Epithelial cell of proximal tubule (primary cell): ENCODE measurements at places on chromosomes 2 and 18. TPM values are rescaled to one million over a fixed set of nuclear protein-coding genes. Genes with fewer than 3 reads are reported as not detected.

- DNase-seq, result peak; percentile 84
Measured at GRCh38 chr18:42048158-42048557, 93.1 kb downstream of the PIK3C3 start.

- no peak for DNase-seq
Measured at GRCh38 chr18:37568671-37569070, 3.1 kb upstream of the CELF4 start.

GRCh38 chr18:13684546-13684945 lies 41.8 kb downstream of the FAM210A start:
- no peak for DNase-seq

DNA sequence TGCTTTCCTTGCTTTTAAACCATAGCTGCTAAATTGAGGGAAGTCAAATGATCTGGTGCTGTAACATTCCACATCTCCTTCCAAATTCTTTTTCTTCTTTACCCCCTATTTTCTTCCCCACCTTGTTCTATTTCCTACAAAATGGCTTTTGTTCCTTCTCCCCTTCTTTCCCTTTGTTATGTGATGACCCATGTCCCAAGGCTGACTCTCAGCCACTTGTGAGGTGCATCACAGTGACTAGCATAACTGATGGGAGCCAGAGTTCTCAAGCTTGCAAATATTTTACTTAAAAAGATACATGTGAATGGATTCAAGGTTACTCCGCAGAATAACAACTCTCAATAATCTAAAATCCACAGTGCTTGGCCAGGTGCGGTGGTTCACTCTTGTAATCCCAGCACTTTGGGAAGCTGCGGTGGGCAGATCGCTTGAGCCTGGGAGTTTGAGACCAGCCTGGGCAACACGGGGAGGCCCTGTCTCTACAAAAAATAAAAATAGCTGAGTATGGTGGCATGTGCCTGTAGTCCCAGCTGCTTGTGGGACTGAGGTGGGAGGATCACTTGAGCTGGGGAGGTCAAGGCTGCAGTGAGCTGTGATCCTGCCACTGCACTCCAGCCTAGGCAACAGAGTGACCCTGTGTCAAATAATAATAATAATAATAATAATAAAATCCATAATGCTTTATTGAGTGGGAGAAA lies 100.1 kb upstream of the CERS6 start:
- DNase-seq, result no peak

DNA sequence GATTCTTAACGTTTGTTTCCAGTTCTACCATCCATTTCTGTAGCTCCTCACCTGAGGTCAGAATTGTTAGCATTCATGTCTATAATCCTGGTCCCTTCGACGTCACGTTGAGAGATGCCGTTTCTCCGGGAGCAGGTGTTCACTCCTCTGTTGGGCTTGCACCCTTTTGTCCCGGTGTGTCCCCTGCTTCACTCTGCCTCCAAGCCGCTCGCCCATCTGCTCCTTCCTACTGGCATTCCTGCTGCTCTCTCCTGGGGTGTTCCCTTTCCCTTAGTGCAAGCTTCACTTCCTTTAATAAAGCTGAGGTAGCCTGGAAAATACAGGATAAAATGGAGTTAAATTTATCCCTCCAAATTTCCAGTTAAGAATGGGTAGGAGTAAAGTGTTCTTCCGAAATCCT lies 61.9 kb upstream of the CABYR start:
- no peak for DNase-seq

GRCh38 chr2:26687328-26687727 lies 5.2 kb upstream of the KCNK3 start:
- DNase-seq, result no peak

DNA sequence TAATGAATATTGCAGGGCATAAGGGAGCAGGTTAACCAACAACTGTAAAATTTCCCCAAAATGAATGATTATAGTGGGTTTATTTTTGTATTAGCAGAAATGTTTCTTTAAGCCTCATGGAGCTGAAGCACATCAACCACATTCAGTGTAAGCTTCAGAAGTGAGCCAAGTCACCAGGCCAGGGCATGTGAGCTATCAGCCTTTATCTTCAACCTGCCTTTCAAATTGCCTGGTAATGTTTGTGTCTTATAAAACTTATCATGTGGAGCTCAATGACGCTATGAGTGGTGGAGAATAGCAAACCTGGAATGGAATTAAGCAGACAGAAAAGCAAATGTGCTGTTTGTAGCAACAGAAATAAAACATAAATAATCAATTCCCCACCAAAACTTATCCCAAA lies 1068.4 kb downstream of the LRP1B start:
- DNase-seq, result no peak

DNA sequence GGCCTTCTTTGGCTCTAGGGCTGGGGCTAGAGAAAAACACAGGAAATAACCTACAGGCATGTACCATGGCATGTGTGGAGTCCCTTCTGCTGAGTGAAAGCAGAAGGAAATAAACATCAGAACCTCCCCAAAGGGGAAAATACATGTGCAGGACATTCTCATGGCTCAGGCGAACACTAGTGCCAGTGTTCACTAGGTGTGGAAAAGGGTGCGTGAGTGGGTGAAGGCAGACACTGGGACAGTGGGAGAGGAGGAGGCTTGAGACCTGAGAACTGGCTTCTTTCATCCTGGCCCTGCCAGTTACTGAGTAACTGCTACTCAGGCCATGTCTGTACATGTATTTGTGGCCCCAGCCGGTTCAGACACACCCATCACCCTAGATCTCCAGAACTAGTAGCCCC lies 268.2 kb downstream of the PRKCE start:
- DNase-seq, result no peak

- DNase-seq, result no peak
Measured at GRCh38 chr2:46334389-46335271, 37.4 kb downstream of the EPAS1 start.

GRCh38 chr2:26687801-26688200 lies 4.7 kb upstream of the KCNK3 start:
- DNase-seq, result no peak

- no peak for DNase-seq
Measured at GRCh38 chr2:120820953-120821279, 85.2 kb downstream of the GLI2 start.

- no peak for DNase-seq
Measured at GRCh38 chr18:50465211-50466153, 90.6 kb downstream of the SKA1 start.

DNA sequence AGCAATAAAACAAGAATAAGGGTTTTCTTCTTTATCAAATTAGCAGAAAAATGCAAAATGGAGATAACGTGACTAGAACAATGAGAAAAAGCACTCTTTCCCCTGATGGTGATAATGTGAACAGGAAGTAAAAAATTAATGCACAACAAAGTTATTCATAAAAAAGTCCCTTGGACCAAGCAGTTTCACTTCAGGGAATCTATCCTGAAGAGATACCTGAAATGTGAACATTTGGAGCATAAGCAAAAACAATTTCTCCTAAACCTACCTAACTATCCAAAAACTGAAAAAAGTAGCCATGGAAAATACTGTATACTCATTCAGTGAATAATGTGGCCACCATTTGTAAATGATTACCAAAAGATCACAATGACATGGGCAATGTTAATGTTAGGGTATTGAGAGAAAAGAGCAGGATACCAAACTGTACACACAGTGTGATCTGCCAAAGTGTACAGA lies 48.7 kb downstream of the TRIP12 start:
- DNase-seq, result peak; percentile 10

DNA sequence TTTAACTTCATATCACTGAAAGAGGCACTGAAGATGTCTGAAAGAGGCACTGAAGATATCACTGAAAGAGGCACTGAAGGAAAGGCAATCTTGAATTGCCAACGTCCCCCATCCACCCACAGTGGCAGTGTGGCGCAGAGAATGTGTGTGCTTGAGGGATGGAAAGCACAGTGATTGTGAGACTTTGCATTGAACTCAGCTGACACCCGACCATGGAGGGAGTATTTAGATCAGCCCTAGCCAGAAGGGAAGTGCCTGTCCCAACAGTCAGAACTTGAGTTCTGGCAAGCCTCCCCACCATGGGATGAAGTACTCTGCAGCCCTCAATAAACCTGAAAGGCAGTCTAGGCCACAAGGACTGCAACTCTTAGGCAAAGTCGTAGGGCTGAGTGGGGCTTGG lies 33.8 kb downstream of the MAP4K3 start:
- no peak for DNase-seq

GRCh38 chr2:8154270-8154669 lies 527.6 kb upstream of the ID2 start:
- no peak for DNase-seq

DNA sequence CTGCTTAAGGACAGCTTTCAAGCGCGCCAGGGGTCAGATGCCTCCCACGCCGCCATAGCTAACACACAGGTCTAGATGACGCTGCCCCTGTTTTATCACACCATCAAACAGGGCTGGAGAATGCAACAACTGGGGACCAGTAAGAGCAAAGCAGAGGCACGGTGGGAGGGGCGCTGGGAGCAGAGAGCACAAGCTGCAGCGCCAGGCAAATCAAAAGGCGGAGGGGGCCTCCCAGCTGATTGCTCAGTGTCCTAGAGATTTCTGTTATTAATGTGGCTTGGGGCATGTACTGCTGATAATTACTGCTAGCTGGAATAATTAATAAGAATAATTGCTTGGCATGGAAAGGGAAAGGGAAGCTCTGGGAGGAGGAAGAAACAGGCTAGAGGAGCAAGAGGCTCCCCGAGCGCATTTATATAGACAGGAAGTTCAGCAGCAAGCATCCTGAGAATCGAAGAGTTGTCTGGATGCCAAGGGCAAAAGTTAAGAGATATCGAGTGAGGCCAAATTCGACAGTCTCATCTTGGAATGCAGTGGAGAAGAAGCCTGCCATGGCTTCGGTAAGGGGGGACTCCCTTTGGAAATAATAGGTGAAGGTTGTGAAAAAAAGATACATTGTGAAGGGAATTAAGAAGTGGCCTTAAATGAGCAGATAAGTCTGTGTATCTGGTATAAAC lies 104.5 kb upstream of the ZNF521 start:
- DNase-seq, result no peak

DNA sequence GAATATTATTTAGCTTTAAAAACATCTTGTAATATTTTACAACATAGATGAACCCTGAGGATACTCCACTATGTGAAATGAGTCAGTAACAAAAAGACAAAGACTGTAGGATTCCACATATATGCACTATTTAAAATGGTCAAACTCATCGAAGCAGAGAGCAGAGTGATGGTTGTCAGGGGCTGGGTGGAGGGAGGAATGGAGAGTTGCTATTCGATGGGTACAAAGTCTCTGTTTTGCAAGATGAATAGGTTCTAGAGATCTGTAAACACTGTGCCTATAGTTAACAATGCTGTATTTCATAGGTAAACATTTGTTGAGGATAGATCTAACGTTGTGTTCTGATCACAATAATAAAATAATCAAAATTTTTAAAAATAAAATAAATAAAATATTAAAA lies 1675.9 kb upstream of the CELF4 start:
- no peak for DNase-seq

DNA sequence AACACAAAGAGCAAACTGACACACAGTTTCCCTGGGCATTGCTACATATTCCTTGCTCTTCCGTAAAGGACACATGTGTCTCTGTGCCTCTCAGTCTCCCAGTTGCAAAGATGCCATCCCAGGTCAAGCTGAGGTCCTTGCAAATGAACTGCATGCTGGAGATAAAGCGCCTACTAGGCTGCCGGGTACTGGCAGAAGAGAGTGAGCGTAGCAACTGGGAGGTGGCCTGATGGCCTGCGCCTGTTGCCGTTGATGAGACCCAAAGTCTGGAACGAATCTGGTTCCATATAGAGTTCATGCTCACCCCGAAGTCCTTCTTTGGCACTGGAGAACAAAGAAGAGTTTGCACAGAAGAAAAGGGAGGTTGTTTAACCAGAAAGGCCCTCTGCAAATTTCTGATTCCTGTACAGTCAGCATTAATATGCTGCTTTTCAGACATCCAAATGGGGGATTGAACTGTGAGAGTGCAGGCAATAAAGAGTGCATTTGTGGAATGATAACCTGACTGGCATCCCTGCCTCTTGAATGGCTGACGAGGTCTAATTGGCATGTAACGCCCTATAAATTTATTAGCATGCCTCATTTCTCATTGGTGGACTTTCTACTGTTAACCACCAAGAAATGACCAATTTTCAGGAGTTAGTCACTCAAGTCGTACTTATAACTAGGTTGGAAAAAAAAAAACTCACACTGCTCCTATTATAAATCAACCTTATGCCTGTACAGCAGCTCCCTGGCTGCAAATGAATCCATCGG lies 78.7 kb downstream of the GBX2 start:
- no peak for DNase-seq

- no peak for DNase-seq
Measured at GRCh38 chr2:55017880-55018279, 32.4 kb downstream of the RTN4 start.

DNA sequence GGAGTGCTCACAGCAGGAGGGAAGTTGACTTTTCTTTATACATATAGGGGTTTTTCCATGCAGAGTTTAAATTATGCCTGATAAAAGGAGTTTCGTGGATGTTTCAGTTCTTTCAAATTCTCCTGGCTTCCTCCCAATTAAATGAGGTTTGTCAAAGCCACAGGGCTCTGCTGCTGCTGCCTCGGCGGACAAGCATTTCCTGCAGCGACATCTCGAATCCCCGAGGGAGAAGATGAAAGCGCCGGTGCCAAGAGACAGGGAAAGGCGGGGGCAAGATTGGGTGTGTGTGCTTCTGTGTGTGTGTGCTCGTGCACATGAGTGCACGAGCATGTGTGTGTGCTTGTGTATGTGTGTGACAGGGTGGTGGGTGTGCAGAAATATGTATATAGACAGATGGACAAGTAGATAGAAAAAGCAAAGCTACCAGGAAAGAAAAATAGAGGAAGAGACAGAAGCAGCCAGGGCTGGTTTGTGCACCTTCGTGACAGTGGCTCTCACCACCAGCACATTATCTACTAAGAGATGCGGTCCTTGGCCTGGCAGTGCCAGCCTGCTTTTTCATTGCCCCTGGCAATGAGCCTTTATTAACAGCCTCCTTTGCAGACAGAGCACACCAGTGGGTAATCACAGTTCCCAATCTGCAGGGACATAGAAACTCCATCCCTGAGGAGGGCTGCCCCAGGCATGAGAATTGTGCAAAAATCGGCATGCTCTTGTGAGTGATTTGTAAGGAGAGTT lies 76.2 kb downstream of the CDK15 start:
- no peak for DNase-seq

DNA sequence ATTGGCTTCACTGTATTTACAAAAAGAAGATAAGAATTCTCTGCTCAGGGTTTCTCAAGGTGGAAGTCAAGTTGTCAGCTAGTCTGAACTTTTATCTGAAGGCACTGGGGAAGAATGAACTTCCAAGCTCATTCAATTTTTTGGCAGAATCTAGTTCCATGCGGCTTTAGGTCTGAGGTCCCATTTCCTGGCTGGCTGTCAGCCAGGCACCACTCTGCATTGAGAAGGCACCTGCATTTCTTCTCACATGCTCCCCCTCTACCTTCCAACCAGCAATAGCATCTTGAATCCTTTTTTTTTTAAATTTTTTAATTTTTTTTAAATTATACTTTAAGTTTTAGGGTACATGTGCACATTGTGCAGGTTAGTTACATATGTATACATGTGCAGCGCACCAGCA lies 46.2 kb upstream of the RPE start:
- DNase-seq, result no peak

DNA sequence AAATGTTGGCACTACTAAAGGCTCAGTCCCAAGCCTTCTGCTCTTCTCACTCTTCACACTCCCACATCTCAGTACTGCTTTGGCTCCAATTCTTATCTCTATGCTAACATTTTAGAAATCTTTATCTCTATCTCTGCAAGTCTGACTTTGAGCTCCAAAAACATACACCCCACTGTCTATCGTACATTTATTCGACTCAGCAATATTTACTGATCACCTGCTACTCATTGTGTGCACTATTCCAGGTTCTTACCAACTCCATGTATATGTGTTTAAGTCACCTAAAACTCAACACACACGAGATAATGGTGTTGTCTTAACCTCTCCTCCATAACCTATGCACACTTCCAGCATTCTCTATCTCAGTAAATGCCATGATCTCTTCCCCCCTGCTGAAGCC lies 268.2 kb upstream of the CRIM1 start:
- no peak for DNase-seq

The INO80B gene
- 5.3 and 7.0 TPM in 2 replicates for total RNA-seq
